ENCODE measurements at places on chromosomes 3 and 15.

GRCh38 chr3:126525091-126525852, 1.3 kb downstream of the CHST13 start:
- no peak for DNase-seq

GRCh38 chr3:62589078-62589477, 215.7 kb upstream of the FEZF2 start:
- no peak for DNase-seq

DNA sequence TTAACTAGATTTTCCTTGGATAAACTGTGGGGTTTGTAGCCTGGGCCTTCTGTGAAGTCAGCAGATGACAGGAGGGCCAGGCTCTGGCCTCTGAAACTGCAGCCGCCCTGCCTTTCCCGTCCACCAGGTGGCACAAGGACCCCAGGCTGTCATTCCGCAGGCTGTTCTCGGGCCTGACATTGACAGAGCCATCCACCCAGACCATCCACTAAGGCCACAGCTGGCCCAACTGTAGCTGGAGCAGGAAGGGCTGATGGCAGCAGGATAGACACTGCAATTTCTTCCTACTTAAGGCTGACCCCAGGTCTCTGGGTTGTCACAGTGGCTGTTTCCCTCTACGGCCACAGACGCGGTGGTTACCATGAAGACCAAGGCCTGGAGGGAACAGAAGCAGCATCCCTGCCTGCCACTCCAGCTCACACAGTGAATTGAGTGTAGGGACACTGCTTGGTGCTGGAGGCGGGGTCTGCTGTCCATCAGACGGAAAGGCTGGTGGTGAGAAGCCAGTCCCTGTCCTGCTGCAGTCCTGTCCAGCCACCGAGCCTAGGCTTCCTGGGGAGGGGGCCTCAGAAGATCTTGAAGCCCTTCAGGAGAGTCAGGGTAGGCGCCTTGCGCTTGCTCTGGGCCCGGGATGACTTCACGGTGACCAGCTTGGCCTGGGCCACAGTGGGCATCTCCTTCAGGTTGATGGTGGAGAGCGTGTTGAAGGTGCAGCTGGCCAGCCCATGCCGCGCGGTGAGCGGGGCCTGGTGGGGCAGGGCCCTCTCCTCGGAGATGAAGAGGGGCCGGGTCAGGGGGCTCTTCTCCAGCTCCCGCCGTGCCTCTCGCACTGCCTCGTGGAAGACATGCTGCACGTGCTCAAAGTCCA, 9.4 kb downstream of the SLC51B start:
- DNase-seq: no peak

DNA sequence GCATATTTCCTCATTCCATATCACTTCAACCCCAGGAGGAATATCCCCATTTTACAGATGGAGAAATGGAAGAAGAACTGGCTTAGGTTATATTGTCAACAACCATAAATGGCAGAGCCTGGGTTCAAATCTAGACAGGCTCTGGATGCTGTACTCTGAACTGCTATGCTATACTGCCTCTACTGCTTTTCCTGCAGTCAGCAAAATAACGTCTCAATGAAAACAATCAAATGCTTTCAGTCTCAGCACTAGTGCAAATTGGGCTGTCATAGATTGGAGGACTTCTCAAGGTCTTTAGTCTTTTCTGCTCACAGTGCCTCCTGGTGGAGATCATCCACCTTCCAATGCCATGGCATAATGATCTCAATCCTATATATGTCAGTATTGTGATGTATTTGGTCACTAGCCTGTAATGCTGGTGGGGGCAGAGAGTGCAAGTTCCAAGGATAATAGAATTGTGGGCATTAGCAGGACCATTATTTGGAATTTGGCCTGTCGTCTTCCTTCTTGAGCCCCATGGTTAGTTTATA, 285.0 kb downstream of the CLSTN2 start:
- no peak for DNase-seq

- DNase-seq: no peak
Measured at GRCh38 chr3:190083635-190084034, 37.1 kb downstream of the P3H2 start.

Data from activated naive CD4-positive, alpha-beta T cell treated with anti-CD3 and anti-CD28 coated beads, Interleukin-2, amount 50 U/mL, for 72 hours (primary cell).